ENCODE measurements at places on chromosomes 7 and 10. TPM values are rescaled to one million over a fixed set of nuclear protein-coding genes. Genes with fewer than 3 reads are reported as not detected.

The FOXI2 gene
- not detected for polyA plus RNA-seq

The GHITM gene
- 113 TPM for polyA plus RNA-seq

The WDFY4 gene
- not detected for polyA plus RNA-seq

The WAPL gene
- polyA plus RNA-seq = 8.9 TPM

The ASB10 gene
- not detected for polyA plus RNA-seq

The LRIT1 gene
- not detected for polyA plus RNA-seq
